ENCODE measurements at places on chromosomes 4 and X.

GRCh38 chrX:129705377-129705925 lies 33.3 kb upstream of the XPNPEP2 start:
- DNase-seq: no peak

DNA sequence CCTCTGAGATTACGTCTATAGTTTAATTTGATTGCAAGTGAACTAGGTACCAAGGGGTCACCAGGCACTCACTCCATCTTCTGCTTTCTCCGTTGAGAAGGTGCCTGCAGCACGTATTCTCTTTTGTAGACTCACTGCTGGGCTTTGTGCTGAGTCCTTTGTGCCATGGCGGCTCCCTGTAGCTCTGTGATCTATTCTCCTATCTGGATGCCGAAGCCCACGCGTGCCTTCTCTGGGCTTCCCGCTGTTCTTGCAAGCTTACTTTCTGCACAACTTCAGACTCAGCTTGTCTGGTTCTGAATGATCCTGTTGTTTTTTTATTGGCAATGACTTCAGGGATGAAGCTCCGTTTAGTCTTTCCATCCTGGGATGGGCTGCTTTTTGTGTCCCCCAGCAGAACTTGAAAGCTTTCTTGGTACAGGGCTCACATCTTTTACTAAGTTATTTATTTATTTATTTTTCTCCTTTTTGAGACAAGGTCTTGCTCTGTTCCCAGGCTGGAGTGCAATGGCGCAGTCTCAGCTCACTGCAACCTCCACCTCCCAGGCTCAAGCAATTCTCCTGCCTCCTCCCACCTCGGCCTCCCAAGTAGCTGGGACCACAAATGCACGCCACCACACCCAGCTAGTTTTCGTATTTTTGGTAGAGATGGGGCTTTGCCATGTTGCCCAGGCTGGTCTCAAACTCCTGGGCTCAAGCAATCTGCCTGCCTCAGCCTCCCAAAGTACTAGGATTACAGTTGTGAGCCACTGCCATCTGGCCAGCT lies 100.9 kb upstream of the NKX1-1 start:
- DNase-seq: no peak

DNA sequence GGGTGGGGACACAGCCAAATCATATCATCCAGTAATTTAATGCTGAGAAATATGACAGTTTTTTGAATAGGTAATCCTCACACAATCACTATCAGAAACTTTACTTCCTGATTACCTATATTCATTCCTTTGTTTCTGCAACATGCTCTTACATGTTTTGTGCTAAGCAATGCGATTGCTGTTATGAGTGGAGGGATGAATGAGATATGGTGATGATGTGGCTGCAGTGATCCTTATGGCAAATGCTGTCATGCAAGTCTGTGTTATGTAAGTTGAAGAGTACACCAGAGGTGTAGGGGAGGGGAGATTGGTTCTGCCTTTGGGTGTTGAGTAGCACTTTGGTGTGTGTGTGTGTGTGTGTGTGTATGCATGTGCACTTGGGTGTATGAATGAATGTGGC lies 14.6 kb downstream of the HERC3 start:
- no peak for DNase-seq

DNA sequence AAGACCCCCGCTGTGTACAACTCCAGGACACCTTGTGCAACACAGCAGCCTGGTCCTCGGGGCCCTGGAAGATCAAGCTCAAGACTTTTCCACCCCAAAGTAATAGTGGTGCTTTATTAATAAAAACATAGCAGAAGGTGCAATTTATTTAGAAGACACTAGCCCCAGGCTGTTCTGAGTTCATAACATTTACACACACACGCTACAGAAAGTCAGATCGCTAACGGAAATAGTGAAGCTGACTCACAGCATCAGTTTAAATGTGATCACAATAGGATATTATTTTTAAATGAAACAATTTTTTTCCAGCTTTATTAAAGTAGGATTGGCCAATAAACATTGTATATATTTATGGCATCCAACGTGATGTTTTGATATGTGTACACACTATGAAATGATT lies 141.0 kb downstream of the STK32B start:
- DNase-seq: no peak

DNA sequence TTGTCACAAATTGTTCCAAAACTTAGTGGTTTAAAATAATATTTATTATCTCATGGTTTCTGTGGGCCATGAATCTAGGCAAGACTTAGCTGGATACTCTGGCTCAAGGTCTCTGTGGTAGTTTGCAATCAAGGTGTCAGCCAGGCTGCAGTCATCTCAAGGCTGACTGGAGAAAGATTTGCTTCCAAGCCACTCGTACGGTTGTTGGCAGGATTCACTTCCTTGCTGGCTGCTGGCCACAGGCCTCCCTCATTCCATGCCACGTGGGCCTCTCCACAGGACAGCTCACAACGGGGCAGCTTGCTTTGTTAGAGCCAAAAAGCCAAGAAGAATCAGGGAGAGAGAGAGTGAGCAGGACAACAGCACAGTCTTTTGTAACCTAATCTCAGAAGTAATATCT lies 101.4 kb downstream of the WWC2 start:
- DNase-seq: no peak

GRCh38 chrX:93868289-93868965 lies 194.4 kb downstream of the FAM133A start:
- no peak for DNase-seq

- DNase-seq: no peak
These were observed 15.3 kb downstream of the RAB33B start for GRCh38 chr4:139469216-139469615.

DNA sequence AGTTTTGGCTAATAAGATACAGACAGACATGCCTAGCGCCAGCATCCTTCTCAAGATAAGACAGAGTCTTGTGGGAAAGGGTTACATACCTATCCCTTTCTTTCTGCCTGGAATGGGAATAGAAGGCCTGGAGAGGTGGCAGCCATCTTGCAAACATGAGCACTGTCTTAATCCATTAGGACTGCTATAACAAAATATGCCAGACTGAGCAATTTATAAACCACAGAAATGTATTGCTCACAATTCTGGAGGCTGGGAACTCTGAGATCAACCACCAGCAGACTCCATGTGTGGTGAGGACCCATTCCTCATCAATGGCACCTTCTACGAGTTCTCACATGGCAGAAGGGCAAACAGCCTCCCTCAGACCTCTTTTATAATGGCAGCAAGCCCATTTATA lies 26.5 kb upstream of the NEIL3 start:
- no peak for DNase-seq

GRCh38 chrX:25019707-25020390 lies 4.1 kb upstream of the ARX start:
- no peak for DNase-seq
